ENCODE measurements at places on chromosomes 12 and 14.

DNA sequence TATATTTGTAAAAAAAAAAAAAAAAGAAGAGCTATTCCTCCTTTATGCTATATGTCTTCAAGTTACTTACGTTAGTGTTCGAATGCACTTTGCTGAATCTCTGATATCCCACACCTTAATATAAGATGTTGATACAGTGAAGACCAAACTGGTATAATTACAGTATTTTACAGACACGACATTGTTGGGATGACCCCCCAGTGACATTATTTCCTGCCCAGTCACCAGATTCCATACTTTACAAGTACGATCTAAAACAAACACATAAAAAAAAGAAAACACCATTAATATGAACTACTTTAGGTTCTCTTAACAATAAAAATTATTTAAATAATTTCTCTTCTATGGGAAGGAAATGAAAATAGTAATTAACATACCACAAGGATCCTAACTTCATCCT is 133.4 kb downstream of the KIF21A start:
- no peak for DNase-seq

GRCh38 chr12:52870361-52871290 is 21.8 kb upstream of the KRT78 start:
- peak; percentile 58 for DNase-seq

GRCh38 chr12:26833743-26834490 is 923 bp upstream of the ITPR2 start:
- no peak for DNase-seq

DNA sequence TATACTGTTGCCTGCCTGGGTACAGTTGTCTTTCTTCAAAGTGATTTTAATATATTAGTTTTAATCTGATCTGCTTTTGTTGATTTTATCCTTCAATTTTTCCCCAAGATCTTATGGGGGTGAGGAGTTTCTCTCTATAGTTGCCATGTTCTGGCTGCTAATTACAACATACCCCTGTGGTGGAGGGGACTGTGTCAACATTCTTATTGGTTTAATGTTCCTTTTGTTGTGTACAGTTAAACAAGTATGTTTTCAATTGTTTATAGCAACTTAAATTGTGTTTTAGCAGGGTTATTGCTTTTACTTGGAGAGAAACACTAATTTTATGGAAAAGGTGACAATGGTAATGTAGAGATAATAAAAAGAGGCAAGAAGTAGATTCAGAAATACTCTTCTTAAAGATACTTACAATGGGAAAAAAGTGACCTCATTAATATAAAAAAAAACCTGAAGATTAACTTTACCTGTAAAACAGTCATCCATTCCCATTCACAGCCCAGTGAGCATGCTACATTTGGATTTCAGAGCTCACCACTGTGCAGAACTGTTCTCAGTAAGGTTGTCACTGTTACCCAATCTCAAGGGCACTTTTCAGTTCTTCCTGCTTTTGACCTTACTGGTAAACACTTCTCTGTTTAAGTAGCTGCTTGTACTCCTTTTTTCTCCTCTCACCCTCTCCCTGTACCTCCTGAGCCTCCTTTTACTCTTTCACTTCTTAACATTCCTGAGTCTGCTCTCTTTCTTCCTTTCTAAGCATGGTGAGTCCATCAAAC is 8.1 kb upstream of the LRRK2 start:
- no peak for DNase-seq

DNA sequence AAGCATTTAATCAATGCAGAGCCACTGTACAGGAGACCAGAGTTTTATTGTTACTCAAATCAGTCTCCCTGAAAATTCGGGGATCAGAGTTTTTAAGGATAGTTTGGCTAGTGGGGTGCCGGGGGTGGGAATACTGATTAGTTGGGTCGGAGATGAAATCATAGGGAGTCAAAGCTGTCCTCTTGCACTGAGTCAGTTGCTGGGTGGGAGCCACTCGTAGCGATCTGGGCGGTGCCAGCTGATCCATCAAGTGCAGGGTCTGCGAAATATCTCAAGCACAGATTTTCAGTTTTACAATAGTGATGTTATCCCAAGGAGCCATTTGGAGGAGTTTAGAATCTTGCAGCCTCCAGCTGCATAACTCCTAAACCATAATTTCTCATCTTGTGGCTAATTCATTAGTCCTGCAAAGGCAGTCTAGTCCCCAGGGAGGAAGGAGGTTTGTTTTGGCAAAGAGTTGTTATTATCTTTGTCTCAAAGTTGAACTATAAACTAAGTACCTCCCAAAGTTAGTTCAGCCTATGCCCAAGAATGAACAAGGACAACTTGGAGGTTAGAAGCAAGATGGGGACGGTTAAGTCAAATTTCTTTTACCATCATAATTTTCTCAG is 169.4 kb upstream of the PLEKHG7 start:
- no peak for DNase-seq

DNA sequence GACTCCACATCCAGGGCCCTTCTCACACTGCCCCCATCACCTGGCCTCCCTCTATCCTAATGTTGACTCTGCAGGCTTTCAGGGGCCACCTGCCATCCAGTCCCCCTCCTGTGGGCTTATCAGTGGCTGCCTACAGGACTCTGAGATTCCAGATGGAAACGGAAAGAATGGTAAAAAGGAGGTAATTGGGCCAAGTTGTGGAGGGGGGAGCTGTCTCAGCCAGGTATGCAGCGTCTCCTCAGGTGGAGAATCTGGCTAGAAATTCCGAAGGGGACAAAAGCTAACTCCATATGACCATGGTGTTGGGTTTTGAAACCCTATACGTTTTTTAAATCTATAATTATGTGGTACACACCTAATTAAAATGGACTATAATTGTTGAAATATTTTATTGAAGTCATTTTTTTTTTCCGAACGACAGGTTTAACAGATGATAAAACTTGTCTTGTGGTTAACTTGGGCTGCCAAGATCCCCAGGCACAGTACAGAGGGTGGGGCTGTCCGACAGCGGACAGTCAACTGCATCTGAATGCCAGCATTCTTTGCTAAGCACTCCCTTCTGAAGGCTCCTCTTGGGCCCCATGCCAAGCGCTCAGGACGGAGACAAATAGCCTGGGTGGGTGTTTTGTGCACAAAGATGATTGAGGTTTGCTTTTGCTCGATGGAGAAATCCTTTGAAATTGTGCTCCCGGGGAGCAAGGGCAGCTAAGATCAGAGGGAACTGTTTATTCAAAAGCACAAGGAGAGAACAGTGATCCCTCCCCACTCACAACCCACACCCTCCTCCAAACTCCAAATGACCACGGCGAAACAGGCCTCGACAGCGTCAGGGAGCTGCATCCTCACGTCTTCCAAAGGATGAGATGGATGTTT is 365.6 kb downstream of the BCL11B start:
- no peak for DNase-seq

- DNase-seq, result no peak
Observed at GRCh38 chr12:69083689-69084088, 150.7 kb upstream of the CPM start.

- no peak for DNase-seq
Observed at GRCh38 chr14:76643887-76644286, 117.4 kb upstream of the VASH1 start.

DNA sequence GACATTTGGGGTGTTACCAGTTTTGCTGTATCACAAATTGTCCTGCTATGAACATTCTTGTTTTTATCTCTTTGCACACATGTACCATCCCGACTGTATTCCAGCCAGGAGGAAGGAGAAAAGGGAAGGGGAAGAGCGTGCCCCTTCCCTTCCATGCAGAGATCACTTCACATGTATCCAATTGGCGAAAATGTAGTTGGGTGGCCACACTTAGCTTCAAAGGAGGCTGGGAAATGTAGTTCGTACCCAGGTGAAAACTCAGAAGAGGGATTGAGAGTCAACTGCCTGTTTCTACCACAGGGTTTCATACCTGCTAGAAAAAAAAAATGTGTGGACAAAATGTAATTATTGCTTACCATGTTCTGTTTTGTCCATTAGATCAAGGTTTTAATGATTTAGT is 189.1 kb upstream of the PELI2 start:
- DNase-seq, result no peak

DNA sequence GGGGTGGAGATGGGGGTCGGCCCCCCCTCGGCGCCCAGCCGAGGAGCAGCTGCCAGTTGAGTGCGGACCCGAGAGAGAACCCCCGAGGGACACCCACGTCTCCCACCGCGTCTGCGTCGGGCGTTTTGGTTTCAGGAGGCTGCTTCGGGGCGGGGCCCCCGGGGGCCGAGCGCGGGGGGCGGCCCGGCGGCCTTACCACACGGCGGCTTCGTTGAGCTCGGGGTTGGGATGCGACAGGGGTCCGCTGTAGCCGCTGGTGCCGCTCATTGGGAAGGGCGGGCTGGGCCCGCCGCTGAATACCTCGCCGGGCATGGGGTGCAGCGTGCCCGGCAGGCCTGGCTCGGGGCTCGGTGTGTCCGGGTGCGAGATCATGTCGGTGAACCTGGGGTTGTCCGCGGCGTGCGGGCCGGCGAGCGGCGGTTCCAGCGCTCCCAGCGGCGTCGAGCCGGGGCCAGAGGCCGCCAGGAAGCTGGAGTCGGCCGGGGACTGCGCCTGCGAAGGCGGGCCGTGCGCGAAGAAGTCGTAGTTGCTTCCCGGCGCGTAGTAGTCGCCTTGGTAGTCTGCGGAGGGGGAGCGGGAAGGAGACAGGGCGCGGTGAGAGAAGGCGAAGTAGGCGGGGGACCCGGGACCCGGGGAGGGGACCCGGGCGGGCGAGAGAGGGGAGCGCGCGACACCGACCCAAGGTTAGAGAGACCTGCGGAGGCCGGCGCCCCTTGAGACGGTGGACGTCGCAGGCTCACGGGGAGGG is 8.5 kb downstream of the LHX5 start:
- DNase-seq, result no peak

GRCh38 chr12:120866108-120866507 is 38.0 kb downstream of the SPPL3 start:
- DNase-seq, result no peak

DNA sequence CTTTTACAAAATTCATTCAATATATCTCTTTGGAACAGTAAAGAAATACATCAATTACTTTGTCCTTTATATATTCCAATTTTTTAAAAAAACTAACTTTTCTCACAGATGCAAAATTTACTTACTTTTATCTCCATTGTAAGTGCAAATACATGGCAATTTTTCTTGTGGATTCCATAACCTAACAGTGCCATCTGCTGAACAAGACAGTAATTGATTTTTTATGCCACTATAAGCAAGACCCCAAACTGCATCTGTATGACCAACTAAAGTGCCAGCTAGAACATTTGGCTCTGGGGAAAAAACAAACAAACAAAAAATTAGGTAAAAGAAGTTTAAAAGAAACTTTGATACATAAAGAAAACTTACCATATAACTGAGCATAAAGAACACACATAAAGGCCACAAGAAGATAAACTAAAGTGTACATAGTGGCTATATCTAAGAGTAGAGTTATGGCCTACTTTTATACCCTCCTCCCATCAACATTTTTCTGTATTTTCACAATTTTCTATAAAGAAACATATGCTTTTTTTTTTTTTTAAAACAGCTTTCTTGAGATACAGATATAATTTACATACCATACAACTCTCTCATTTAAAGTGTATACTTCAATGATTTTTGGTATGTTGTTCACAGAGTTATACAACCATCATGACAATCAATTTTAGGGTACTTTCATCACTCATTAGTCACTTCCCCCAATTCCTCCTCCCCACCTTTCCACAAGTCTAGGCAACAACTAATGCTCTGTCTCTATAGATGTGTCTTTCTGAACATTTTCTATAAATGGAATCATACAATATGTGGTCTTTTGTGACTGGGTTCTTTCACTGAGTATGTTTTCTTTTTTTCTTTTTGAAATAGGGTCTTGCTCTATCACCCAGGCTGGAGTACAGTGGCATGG is 32.6 kb downstream of the COCH start:
- no peak for DNase-seq

GRCh38 chr14:85071447-85071846 is 458.5 kb upstream of the FLRT2 start:
- no peak for DNase-seq

GRCh38 chr12:53065975-53066931 is 12.9 kb downstream of the SPRYD3 start:
- peak; percentile 65 for DNase-seq

DNA sequence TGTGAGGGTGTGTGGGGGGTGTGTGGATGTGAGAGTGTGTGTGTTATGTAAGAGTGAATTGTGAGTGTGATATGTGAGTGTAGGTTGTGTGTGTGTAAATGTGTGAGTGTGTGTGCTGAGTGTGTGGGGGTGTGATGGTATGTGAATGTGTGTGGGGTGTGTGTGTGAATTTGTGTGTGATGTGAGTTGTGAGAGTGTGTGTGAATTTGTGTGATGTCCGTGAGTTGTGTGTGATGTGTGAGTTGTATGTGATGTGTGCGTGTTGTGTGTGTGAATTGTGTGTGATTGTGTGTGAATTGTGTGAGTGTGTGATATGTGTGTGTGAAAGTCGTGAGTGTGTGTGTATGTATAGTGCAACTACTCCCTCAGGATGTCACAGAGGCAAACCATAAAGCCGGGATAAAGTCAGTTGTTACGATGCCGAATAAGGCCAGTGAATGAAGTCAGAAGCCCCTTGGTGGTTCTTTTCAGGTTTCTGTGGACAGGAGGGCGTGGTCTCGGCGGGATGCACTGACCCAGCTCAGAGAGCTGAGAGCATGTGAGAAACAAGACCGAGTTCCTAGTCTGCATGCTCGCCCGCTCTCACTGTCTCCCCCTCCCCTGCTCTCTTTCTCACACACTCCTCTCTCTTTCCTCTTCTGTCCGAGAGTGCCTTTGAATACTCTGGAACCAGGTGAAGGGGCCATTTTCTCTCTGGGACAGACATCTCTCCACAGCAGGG is 71.8 kb upstream of the MAX start:
- DNase-seq, result no peak

GRCh38 chr14:68951800-68952530 is 27.1 kb downstream of the ACTN1 start:
- no peak for DNase-seq

DNA sequence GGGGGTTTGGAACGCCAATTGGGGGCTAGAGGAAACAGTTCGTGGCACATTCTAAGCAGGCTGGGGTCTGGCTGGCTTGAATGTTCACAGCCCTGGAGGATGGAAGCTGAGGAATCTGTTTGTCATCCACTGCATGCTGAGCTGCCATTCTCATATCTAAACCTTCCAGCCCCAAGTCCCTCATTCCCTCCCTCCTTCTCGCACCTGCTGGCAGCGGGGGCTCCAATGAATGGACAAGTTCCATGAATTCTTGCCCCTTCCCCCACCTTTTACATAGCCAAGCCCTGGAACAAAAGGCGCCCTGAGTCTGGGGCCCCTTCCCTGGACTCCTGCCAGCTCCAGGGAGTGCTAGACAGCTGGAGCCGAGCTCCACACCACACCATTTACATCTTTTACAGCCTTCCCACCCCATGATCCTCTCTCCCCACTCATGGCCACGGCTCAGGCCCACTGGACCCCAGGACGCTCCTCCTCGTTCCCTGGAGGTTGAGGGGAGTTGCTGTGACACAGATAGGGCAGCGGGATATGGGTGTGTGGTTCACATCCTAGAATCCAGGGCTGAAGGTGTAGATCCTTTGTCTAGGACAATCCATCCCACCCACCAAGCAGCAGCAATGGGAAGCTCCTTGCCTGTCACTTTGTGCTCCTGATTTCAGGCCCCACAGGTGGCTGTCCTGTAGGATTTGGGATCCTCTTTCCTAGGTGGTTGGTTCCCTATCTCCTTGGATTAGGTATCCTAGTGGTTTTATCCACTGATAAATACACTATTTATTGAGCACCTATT is 21.7 kb upstream of the VRTN start:
- DNase-seq, result peak; percentile 56
